ENCODE measurements at places on chromosomes 1 and 21. TPM values are rescaled to one million over a fixed set of nuclear protein-coding genes. Genes with fewer than 3 reads are reported as not detected.

Gene PADI1
- not detected for total RNA-seq

Gene OR6N1
- total RNA-seq: not detected

Gene PCP4L1
- total RNA-seq: 0.15 TPM

Gene KDF1
- total RNA-seq: not detected

Gene TACSTD2
- not detected for total RNA-seq

Gene ZNF669
- total RNA-seq: 10.4 TPM

Gene LMX1A
- not detected for total RNA-seq

Gene PSMG1
- total RNA-seq: 66.1 TPM

Gene CD1C
- 0.24 TPM for total RNA-seq

Gene TSNAX
- total RNA-seq: 36.9 TPM

Gene SMCP
- total RNA-seq: not detected

Gene TGFB2
- 0.12 TPM for total RNA-seq

Gene FCGR2B
- total RNA-seq: not detected

Gene HCRTR1
- total RNA-seq: not detected

Gene LRRN2
- total RNA-seq: 0.20 TPM

Gene SCYL3
- total RNA-seq: 17.7 TPM

Measured in T-helper 1 cell treated with Interleukin-12 subunit alpha and Interleukin-12 subunit beta and Interleukin-4 antibody, amounts not matched to agents 30 ng/mL and 1 ng/mL, for 36 hours (primary cell).